ENCODE measurements at places on chromosomes 3 and 15.

GRCh38 chr3:193620650-193621049 is 27.6 kb downstream of the OPA1 start:
- DNase-seq: no peak

GRCh38 chr3:16147220-16147994 is 27.1 kb upstream of the GALNT15 start:
- DNase-seq: no peak

DNA sequence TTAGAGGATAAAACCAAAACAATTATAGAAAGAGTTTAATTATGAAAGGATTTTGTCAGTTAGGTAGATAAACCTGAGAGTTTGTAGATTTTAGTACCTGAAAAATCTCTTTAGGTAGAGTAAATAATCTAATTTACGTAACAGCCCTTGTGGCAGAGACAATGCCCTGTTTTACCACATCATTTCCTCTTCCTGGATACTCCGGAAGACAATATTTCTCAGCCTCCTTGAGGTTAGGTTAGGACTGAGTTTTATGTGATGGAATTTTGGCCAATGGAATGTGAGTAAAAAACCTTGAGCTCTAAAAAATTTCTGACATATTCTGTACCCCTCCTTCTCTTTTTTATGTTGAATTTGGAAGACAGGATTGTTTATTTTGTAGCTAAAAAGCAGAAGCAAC is 50.7 kb upstream of the TPRG1 start:
- no peak for DNase-seq

DNA sequence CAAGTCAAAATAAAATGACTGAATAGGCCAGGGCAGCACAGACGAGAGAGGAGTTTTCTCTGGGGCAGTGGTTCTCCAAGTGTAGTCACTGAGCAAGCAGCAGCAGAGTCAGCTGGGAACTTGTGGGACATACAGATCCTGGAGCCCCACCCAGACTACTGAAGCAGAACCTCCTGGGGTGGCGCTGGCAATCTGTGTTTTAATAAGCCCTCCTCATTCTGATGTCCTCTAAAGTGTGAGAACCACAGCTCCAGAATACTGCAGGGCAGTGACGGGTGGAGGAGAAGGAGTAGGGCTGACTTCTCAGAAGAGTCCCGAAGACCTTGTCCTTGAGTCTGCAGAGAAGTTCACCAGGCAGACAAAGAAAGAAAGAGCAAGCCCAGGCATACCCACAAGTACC is 251.3 kb upstream of the HES1 start:
- no peak for DNase-seq

DNA sequence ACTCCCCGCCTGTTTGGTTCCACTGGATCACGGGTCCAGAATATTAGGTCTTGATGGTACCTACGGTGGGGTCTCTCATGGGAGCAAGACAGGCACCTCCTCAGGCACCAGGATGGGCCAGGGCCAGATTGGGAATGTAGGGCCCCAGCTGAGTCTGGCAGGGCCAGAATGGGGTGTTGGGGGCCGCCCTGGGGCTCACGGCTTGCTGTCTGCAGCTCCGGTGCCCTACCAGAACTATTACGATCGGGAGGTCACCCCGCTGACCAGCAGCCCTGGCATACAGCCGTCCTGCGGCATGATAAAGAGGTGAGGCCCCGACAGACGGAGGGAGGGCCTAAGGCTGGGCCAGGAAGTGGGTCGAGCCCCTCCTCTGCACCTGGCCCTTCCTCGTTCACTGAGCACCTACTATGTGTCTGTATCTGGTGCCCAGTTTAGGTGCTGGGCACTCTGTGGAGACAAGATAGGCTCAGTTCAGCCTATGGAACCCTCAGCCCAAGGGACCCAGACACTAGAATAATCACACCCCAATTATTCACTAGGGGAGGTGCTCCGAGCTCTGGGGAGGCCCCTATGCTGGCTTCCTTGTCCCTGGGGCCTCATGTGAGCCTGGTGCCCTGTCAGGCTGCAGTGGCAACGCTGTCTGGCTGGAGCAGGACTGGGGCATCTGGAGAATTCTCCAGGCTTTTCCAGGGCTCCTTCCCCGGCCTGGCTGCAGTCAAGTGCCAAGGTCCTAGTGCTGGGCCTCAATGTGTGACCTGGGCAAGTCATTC is 37.9 kb downstream of the PSTPIP1 start:
- no peak for DNase-seq

- no peak for DNase-seq
Observed at GRCh38 chr3:100525753-100526612, 33.6 kb downstream of the TMEM45A start.

DNA sequence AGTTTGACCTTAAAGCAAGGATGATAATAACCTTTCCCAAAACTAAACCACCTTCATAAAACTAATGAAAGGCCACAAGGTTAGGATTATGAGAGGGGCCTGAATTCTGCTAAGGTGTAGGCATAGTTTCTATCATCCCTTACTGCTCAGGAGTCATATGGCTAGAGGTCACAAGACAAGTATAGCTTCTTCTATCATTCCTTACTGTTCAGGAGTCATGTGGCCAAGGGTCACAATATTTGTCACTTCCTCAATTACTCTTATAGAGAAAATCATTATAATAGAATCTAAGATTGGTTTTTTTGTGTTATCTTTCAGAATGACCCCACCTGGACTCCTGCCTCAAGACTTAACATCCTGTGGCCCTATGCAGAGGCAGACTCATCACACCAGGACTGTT is 36.6 kb downstream of the HERC1 start:
- no peak for DNase-seq

GRCh38 chr3:188979248-188979647 is 192.5 kb upstream of the TPRG1 start:
- DNase-seq: no peak

- DNase-seq: no peak
Observed at GRCh38 chr3:3664935-3665334, 134.3 kb upstream of the LRRN1 start.

- peak; percentile 70 for DNase-seq
Observed at GRCh38 chr3:53045518-53046170, at the start of gene SFMBT1. Gene SFMBT1 (minus strand): TSS chr3:53046073. CDS start chr3:52969128, 76,945 bp downstream.

DNA sequence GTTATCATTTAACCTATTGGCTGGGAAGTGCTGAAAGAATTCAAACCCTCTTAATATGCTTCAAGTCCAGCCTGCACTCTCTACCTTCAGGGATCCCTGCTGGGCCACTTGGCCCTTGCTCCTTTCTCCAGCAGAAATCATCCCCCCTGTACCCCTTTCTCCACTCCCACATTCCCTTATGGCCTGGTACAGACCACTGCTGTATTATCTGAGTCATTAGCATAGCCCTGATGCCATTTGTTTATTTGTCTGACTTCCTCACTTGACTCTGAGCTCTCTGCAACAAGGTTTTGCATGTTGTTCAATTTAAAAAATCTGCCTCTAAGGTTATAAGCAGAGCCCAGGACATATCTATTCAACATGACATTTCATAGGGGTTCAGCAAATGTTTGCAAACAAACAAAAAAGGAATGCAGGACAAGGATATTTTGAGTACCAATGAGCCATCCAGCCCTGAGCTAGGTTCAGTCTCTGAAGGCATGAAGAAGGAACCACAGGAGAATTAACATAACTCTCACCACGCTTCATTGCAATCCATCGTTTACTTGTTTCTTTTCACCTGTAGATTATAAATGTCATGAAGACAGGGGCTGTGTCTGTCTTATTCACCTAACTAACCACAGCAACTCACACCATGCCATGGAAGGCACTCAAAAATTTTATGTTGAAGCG is 26.6 kb upstream of the HES1 start:
- DNase-seq: no peak

GRCh38 chr3:169034401-169034800 is 629.1 kb downstream of the MECOM start:
- no peak for DNase-seq

GRCh38 chr15:99467853-99468464 is 97.8 kb upstream of the MEF2A start:
- DNase-seq: no peak

DNA sequence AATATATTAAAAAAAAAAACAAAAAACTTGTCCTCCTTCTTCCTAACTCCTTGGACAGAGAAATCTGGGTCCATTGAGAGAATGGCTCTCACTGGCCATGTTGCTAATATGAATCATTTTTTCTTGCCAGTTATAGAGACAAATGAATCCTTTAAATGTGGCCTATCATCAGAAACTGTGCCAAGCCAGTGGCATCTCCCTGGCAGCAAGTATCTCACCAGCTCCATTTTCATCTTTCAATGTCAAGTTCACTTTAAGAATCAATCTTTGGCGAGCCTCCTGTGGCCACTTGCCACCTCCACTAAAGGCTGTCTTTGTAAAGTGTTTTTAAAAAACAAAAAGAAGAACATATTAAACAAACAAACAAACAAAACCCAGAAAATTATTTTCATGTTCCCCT is 202.5 kb downstream of the TUSC7 start:
- DNase-seq: no peak

DNA sequence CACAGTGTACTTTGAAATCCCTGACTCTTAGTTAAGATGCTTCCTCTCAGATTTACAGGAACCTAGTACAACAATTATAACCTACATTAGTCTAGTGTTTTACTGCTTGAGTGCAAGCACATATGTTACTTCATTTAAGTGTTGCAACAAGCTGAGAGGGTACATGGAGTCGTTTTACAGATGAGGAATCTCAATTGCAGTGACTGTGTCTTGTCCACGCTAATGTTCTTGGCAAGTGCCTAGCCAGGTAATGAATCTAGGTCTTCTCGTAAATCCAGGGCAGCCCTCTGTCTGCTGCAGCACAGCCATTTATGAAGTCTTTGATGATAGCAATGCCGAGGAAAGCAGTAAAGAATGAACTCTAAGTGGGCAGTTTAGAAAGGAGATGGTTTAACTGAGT is 384.4 kb upstream of the ARPP21 start:
- DNase-seq: no peak

- peak; percentile 79 for DNase-seq
Observed at GRCh38 chr3:58536501-58537411, at the start of gene ACOX2. Gene ACOX2 (minus strand): TSS chr3:58537190. CDS start chr3:58535106, 2,084 bp downstream.

DNA sequence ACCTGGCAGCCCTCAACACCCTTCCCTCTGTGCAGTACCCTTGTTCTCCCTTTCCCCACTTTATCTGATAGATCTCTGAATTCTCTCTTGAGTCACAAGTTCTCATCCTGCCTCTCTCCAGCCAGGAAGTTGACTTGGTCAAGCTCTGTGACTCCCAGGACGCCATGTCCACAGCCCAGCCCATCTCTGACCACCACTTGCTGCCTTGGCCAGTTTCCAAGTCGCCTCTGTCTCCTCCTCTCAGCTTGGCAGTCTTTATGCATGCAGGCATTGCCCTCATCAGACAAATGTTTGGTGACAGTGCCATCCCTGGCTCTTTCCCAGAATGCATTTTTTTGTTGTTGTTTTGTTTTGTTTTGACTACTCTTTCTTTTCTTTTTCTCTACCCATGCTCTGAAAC is 25.7 kb downstream of the ZNF35 start:
- DNase-seq: no peak

GRCh38 chr3:15399970-15400369 is 27.4 kb downstream of the METTL6 start:
- DNase-seq: no peak

DNA sequence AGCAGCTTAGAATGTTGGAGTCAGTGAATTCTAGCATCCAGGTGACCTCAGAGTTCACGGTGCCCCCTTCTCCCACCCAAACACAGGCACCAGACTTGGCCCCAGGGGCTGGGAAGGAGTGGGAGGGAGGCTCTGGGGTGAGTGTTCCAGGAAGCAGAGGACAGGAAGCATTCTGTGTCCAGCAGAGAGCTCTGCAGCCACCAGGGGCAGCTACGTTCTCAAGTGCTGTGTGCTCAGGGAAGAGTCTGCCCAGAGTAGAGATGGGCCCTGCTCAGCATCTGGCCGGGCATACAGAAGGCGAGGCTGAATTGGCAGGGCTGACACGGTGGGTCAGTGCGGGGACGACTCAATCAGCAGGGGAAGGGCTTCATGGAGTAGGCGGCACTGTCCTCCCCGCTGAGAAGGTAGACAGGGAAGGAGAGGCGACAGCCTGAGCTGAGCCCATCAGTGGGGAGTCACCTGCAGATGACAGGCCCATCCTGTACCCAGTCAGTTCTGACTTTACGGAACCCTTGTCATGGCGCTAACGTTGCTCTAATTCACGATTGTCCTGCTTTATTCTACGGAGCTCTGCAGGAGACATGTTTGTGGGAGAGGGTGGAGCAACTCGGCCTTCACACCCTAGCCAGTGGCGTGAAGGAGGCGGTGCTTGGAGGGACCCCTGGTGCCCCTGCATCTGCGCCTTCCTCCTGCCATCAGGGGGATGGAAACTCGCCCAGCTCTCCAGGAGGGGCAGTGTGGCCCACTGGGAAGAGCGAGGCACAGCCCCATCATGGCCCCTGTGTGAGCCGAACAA is 82.2 kb downstream of the C3orf70 start:
- DNase-seq: no peak

- DNase-seq: no peak
Observed at GRCh38 chr3:144593881-144594280, 622.3 kb downstream of the DIPK2A start.

- no peak for DNase-seq
Observed at GRCh38 chr3:116947148-116947547, 237.6 kb downstream of the TUSC7 start.

DNA sequence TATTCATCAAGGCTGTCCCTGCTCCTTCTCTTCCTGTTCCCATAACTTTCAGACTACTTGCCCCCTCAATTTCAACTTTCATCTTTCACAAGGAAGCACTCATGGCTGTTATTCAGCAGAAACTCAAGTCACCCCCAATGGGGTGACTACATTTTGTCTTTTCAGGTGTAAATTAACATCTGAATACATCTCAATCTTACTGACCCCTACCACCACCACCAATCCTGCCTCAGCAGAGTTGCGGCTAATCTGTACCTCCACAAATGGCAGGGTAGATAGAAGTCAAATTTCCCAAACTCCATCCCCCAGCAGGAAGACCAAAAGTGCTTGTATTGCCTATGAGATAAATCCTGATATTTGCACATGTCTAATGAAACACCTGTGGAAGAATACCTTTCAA is 19.2 kb downstream of the SOX2 start:
- DNase-seq: no peak

- peak; percentile 20 for DNase-seq
Observed at GRCh38 chr3:4493941-4494894, 1.1 kb downstream of the ITPR1 start.

DNA sequence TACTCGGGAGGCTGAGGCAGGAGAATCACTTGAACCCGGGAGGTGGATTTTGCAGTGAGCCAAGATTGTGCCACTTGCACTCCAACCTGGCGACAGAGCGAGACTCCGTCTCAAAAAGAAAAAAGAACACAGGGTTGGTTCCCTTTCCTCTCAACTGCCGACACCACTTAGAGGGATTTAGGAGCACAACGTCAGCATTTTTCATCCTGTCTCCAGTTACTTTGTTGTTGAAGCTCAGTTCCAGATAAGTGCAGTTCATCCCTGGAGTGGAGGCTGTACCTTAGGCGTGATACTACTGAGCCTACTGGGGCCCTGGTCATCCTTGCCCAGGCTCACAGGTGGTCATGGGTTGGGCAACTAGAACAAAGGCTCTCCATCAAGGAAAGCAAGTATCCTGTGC is 15.3 kb upstream of the GK5 start:
- no peak for DNase-seq

GRCh38 chr3:183576487-183577107 is 21.1 kb upstream of the KLHL6 start:
- no peak for DNase-seq

- DNase-seq: no peak
Observed at GRCh38 chr3:76679541-76679940, 360.4 kb upstream of the ROBO2 start.

Measured in left ventricle myocardium inferior (tissue), 1 donor.